ENCODE measurements at places on chromosomes 6 and 20. TPM values are rescaled to one million over a fixed set of nuclear protein-coding genes. Genes with fewer than 3 reads are reported as not detected.

Gene LGSN
- 0.23 TPM for polyA plus RNA-seq

DNA sequence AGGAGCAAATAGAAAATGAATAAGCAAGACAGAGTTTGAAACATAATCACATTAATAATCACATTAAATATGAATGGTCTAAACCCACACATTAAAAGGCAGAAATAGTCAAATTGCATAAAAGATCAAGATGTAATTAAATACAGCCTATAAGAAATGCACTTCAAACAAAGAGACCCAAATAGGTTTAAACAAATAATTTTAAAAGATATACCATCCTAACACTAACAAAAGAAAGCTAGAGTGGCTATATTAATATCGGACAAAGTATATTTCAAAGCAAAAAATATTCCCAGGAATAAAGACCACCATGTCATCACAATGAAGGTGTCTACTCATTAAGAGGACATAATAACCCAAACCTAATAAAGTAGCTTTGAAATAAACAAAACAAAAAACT, 140.2 kb downstream of the WDR27 start:
- no peak for DNase-seq

GRCh38 chr6:20464041-20464440, 62.4 kb downstream of the E2F3 start:
- no peak for DNase-seq

Gene C20orf202
- 0.27 TPM for polyA plus RNA-seq

Gene FABP7
- polyA plus RNA-seq = 7.1 TPM

DNA sequence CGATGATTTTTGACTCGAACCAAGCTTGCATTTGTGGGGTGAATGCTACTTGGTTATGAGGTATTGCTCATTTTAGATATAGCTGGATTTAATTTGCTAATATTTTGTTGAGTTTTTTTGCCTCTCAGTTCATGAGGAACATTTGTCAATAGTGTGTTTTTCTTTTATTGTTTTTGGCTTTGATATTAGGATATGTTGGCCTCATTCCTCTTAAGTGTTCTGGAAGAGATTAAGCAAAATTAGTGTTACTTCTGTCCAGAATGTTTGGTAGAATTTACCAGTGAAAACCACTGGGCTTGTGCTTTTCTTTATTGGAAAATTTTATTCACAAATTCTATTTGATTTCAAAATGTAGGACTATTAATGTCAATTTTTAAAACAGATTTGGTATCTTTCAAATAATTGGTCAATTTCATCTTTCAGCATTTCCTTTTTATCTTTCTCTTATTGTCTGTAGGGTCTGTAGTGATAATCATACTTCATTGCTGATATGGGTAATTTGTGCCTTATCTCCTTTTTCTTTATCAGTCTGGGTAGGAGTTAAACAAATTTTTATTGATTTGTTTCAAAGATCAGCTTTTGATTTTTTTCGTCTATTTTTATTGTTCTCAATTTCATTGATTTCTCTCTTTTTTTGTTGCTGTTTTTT, 14.1 kb downstream of the AIG1 start:
- DNase-seq = no peak

- no peak for DNase-seq
Observed at GRCh38 chr6:89681983-89682564, 43.5 kb upstream of the LYRM2 start.

GRCh38 chr6:3977875-3978711, 100.8 kb downstream of the FAM217A start:
- DNase-seq = peak; percentile 89

GRCh38 chr6:42086046-42087035, 36.0 kb downstream of the TAF8 start:
- no peak for DNase-seq

- DNase-seq = no peak
Observed at GRCh38 chr20:2752567-2753460, 47.6 kb downstream of the CPXM1 start.

DNA sequence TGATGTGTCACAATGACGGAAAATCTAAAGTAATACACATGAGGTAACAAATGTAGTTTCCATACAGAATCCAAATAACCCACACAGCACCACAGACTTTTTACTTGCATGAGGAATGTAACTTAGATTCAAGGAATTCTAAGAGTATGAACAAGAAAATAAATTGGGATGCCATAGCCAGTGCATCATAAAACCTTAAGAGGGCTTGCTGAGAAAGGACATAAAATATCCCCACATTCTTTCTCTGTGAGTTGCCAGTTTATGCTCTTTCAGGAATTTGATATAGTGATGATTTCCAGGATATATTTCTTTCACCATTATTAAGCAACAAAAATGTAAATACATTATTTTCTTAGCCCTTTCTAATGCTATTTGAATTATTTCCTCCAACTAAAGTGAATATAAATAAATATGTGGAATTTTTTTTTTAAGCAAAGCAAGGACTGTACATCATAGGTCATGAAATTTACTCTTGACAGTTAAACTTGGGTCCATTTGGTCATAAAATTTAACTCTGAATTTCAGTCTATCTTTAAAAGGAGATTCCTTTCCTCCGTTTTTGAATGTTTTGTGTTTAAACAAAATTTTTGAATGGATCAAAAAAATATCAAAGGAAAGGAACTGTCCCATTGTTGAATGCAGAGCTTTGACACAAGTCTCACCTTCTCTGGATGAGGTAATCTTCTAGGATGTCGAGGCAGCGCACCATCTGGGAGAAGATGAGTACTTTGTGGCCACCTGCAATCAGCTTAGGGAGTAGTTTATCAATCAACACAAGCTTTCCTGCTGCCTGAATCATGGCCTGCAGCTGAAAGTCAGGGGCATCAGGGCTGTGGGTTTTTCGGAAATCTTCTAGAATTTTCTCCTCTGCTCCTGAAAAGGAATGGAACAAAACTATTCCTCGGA, 116.3 kb upstream of the EMILIN3 start:
- no peak for DNase-seq

DNA sequence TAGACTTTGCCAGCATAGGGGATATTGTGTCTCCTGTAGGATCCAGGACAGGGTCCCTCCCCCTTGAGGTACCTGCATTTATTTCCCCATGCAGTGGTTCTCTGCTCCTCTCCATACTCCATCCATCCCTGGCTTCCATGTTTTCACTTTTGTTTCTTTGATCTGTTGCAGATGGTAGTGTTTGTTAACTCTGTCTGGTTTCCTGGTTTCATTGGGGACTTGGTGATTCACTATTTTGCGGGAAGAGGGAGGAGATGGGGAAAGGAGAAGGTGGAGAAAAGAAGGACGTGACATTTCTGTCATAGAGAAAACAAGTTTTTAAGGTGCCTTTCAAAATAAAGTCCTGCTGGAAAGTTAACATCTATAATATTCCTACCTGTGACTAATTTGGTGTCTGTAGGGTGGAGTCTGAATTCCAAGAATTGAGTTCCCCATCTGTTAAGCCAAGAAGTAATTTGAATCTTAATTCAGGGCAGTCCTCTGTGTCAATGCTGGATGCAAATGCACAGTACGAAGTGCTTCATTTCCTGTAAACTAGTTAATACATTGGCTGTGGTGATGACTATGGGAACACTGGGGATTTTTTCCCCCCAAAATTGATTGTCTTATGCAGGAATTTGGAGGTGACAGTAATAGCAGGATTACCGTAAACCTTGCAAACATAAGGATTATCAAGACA, 6.9 kb upstream of the RNF144B start:
- DNase-seq = no peak

Gene HAO1
- polyA plus RNA-seq = 0.02 TPM

DNA sequence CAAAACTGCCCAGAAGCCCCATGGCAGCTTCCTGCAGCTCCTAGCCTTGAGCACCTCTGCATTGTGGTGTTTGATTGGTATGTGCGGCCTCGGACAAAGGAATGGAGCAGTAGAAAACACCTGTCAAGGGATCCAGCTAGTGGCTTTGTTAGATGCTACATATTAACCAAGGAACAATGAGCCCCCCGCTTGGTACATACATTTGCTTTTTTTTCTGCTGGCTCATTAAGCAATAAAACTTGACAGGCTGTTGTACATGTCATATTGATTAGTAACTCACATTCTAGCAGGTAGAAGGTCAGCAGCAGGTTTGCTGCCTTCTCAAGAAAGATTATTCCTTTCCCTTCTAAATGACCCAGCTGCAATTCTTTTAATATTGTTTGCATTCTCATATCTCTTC, 937 bp downstream of the SPACA1 start:
- no peak for DNase-seq

GRCh38 chr6:35062676-35063574, 78.2 kb downstream of the TCP11 start:
- no peak for DNase-seq

DNA sequence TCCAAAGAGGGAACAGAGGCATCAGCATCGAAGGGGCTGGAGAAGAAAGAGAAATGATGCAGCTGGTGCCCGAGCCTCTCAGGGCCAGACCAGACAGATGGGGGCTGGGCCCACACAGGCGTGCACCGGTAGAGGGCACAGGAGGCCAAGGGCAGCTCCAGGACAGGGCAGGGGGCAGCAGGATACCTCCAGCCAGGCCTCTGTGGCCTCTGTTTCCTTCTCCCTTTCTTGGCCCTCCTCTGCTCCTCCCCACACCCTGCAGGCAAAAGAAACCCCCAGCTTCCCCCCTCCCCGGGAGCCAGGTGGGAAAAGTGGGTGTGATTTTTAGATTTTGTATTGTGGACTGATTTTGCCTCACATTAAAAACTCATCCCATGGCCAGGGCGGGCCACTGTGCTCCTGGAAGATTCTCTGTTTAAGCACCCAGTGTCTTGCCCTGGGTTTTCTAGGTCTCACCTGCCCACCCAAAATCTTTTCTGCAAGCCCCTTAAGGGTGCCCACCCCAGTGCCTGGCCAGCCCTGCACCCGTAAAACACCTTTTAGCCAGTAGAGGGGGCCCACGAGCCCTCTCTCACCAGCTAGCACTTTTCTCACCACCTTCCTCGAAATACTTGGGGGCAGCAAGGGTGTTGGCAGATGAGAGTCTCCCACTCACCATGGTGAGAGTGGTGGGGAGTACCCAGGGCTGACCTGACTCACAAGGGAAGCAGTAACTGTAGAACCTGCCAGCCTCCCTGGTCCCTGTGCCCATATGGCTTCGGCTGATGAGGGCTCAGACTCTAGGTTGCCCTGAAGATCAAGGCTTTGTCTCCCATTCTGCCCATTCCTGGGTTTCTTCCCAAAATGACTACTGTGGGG, 35.7 kb upstream of the ID1 start:
- DNase-seq = no peak

GRCh38 chr6:32991972-32992371, 17.4 kb downstream of the HLA-DOA start:
- DNase-seq = no peak

Gene BMP5
- 0.14 TPM for polyA plus RNA-seq

GRCh38 chr6:112176175-112176574, 78.2 kb downstream of the LAMA4 start:
- no peak for DNase-seq

DNA sequence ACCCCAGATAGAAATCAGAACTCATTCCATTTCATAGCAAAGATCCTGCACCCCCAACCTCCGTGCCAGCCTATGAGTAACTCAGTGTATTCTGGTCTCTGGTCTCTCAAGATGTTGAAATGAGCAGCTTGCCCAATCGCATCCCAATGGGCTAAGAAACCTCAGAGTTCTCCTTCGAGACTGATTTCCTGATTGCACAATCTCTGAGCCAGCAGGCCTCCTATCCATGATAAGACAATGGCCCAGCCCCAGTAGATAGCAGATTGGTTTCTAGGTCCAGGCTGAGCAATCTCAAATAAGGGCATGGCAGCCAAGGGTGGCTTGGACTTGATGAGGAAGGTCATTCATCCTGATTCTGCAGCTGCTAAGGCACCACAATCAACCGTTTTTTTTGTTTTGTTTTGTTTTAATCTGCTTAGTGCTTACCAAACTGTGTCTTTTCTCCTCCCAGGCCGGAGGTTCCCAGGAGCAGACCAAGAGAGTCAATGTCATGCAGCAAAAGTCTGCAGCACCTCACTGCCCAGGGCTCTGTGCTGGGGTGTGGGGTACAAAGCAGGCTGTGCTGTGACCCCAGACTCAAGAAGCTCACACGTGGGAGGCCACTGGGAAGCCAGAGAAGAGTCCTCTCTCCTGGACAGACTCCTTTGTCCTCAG, 125.1 kb upstream of the NXT1 start:
- no peak for DNase-seq

- DNase-seq = no peak
Observed at GRCh38 chr20:595330-596308, 14.5 kb downstream of the TCF15 start.

Gene FRS3
- 5.0 TPM for polyA plus RNA-seq

DNA sequence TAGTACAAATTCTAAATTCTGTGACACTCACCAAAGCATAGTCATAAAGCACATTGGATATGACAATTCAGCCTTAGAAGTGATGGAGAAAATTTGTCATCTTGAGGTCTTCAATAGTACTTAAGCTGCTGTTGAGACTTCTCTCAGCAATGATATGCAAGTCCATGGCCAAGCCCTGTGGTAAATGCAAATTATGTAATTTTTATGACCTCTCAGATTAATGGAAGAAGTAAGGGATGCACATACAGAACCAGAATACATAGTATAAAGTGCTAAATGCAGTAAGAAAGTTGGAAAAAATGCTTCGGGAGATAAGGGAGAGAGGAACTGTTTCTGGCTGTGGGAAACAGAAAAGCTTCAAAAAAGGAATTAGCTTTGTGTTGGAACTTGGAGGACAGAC, 700.7 kb downstream of the RNF144B start:
- DNase-seq = no peak

DNA sequence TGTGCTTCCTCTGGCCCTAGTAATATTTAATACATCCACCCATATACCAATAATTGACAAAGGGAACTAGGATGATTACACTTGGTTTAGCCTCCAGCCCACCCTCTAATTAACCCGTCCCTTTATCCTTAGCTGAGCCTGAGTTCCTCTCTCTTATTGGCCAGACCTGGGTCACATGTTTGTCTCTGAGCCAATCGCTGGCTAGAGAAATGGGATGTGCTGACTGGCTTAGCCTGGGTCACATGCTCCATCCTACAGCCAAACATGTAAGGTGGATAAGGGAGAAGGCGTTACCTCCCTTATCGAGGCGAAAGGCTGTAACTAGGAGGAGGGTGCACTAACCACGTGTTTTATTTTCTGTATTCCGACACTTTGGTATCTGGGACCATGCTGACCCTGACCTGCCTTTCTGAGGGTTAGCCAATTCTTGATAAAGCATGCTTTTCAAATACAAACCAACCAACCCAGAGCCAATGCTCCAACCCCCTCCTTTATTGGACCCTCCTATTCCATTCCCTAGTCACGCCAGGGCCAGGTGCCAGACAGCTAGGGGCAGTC, 262.7 kb downstream of the PREX1 start:
- DNase-seq = no peak

GRCh38 chr6:27650620-27651370, 177.9 kb upstream of the ZNF184 start:
- DNase-seq = no peak

- DNase-seq = no peak
Observed at GRCh38 chr6:150410906-150411305, 42.1 kb downstream of the IYD start.

DNA sequence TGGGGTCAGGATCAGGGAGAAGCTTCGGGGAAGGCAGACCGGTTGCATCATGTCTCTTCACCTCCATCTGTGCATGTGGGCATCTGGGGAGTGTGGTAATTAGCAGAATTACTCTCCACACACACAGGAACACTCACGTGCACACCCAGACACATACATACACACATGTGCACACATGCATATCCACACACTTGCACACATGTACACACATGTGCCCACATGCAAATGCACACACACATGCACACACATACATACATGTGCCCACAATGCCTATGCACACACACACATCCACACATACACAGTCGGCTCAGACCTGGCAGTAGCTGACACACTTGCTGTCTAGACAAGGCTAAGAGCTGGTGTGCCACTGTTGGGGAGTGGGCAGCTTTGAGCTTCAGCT, 212.3 kb upstream of the PMEPA1 start:
- no peak for DNase-seq
